ENCODE measurements at places on chromosomes 5 and 9.

DNA sequence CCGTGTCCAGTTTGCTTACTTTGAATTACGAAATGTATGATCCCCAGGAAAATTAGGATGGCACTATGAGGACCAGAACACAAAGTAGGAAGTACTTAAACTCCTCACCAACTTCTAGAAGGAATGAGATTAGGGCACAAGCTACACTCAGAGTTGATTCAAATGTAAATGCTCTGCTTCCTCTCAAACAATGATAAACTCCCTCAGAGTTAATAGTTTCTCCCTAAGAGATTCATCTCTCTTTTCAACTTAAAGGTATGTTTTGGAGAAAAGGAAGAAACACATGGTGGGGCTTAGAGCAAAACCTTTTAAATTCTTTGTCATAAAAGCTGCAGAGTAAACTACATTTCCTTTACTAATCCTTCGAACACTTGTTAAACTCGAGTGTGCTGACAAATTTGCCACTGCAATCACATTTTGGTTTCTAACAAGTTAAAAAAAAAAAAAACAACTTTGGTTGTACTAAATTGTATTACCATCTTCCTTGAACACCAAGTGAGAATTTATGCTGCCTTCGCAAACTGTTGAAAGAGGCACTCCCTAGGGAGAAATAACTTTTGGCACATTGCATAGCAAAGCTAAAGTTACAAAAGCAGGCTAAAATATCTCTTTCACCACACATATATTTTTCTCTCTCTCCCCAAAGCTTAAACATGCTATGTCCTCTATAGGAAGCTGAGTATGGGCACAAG lies 66.6 kb downstream of the DENND1A start:
- no peak for DNase-seq

GRCh38 chr5:128669803-128670202 lies 131.8 kb upstream of the FBN2 start:
- DNase-seq: no peak

- DNase-seq: no peak
These were observed 24.8 kb upstream of the HTR1A start for GRCh38 chr5:63987053-63987452.

DNA sequence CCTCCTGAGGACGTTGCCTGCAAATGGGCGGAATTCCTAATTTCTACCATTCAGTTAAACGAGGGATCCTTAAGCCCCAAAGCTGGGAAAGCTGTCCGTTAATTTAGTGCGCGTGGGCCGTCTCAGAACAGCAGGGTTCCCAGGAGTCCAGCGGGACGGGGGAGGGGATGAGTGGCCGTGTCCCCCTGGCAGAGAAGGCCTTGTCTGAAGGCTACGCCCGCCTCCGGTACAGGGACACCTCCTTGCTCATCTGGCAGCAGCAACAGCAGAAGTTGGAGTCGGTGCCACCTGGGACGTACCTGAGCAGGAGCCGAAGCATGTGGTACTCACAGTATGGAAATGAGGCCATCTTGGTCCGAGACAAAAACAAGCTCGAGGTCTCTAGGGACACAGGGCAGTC lies 1.3 kb downstream of the BRD3OS start:
- DNase-seq: no peak

- no peak for DNase-seq
These were observed 92.1 kb downstream of the DAB2IP start for GRCh38 chr9:121743441-121744001.

Measured in NCI-H1417 treated with DMSO at 0.1 percent for 48 hours (cell line).